ENCODE measurements at places on chromosomes 16 and 17.

DNA sequence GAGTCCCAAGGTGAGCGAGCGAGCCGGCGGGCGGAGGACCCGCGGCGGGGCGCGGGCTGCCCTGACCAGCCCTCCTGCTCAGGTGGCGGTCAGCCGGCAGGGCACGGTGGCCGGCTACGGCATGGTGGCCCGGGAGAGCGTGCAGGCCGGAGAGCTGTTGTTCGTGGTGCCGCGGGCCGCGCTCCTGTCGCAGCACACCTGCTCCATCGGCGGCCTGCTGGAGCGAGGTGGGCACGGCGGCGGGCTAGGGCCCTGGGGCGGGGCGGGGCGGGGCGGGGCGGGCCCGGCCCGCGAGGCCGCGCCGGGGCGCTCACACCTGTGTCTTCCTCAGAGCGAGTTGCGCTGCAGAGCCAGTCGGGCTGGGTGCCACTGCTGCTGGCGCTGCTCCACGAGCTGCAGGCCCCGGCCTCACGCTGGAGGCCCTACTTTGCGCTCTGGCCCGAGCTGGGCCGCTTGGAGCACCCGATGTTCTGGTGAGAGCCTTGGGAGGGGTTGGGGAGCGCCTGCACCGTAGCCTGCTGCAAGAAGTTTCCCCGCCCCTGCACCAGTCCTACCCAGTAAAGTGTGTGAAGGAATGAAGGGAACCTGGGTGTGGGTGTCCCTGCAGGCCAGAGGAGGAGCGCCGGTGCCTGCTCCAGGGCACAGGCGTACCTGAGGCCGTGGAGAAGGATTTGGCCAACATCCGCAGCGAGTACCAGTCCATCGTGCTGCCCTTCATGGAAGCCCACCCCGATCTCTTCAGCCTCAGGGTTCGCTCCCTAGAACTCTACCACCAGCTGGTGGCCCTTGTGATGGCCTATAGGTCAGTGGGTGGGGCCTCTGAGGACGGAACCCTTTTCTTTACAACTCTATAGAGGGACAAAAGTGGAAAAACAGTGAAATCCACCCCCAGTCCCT is 802 bp downstream of the SETD6 start:
- DNase-seq = no peak

- no peak for DNase-seq
These were observed 28.1 kb upstream of the NOL11 start for GRCh38 chr17:67689534-67690177.

GRCh38 chr16:77499373-77500285 is 64.8 kb upstream of the ADAMTS18 start:
- DNase-seq = no peak

GRCh38 chr17:33689725-33690124 is 396.6 kb upstream of the ASIC2 start:
- DNase-seq = no peak
